Mammary epithelial cell (primary cell): ENCODE measurements at places on chromosomes 1 and 21.

- DNase-seq = no peak
Measured at GRCh38 chr1:234704106-234704887, 94.3 kb upstream of the IRF2BP2 start.

DNA sequence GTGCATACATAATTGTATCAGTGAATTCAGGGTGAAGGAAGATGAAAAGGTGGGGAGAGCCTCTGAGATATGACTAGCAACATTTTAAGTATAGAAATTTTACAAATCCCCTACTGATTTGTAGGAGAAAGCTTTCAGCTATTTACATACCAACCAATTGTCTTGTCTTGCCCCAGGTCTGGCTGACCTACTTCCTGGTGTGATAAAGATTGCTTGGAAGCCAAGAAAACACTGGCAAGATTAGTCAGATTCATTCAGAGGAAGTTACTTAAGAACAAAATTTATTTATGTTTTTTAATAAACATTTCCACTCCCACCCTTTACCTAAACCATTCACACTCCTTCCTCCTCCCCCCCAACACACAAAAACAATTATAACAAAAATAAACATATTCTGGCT is 17.5 kb downstream of the PTGS2 start:
- DNase-seq = peak; percentile 62

DNA sequence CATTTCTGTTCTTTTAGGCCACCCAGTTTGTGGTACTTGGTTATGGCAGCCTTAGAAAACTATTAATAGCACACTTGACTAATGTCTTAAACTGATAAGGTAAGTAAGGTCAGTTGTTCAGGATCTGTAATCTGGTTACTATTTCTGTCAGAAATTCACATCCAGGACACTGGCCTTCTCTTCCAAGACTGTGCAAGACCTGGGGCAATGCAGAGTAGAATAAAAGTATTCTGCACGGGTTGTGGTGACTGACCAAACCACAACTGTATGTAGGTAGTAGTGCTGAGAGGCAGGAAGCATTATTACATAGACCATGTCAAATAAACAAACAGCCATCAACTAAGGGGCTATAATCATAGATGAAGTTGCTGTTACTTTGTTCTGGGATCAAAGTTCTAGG is 46.7 kb downstream of the WARS2 start:
- peak; percentile 14 for DNase-seq

GRCh38 chr1:94940738-94941137 is 13.8 kb upstream of the CNN3 start:
- DNase-seq = peak; percentile 35

DNA sequence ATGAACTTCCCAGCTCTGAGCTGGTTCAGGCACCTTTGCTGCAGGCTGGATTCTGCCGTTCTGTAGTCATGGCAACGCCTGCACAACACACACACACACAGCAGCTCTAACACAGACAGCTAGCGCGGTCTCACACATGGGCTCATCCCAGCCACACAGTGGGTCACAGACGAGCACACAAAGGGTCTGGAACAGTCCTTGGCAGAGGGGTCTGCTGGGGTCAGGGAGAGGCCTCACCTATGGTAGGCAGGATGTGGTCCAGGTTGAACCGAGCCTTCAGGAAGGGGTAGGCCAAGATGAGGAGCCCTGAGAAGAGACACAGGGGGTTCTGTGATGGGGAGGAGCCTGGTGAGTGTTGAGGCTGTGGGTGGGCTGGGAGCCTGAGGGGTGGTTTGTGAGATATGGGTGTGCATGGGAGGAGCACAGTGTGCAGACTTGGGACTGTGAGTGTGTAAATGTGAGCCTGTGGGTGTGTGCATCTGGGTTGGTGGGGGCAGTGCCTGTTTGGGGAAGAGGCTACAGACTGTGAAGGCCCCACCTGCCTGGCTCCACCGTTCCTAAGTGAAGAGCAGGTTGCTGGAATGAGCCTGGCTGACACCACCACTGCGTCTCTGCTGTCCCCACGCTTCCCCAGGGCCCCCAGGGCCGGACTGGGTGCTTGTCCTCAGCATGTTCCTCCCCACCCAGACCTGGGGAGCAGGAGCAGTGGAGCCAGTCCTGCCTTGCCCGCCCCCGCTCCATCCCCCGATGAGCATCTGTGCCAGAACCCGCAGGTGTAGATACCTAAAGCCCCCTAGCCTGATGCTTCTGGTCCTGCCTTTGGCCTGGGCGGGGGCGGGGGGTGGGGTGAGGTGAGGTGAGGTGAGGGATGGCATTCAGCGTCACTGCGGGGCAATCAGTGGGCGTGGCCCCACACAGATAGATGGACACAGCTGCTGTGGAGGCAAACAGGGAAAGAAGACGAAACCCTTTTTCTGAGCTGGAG is 1.5 kb downstream of the KNCN start:
- DNase-seq = peak; percentile 49

DNA sequence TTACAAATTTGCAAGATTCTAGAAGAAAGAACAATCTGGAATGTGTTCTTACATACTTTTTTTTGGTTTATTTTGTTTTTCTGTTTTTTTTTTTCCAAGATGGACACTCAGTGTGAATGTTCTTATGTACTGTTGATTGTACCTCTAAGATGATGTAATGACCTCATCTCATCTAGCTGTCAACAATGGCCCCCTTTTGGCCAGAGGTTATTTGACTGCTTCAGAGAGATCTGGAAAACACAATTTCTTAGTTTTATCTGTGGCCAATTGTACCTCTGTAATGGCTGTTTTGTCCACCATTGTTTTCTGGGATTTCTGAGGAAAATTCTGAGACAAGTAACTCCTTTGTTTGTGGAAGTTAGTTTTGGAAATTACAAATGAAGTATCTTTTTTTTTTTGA is 38.9 kb downstream of the ST6GALNAC3 start:
- no peak for DNase-seq

DNA sequence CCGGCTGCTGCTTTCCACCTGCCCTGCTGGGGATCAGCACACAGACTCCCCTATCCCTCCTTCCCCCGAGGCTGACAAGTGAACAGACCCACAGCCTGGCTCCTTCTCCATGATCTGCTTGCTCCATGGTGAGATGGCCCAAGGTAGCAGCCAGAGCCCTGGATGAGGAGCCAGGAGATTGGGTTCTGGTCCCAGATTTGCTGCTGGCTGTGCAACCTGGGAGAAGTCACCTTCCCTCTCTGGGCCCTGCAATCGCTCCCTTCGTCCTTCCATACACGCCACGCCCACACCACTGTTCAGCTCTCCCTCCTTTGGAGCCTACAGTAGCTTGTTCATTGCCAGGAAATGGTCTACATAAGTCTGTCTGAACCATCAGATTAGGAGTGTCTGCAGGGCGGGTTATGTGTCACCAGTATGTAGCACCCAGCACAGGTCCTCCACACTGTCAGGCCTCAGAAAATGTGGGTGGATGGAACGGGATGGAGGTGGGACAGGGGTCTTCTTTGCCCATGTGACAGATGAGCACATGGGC is 9.2 kb upstream of the EPHA8 start:
- DNase-seq = no peak

GRCh38 chr1:227244339-227245118 is 73.8 kb downstream of the CDC42BPA start:
- DNase-seq = no peak

- no peak for DNase-seq
Measured at GRCh38 chr1:201724766-201725118, 104.2 kb upstream of the IPO9 start.

DNA sequence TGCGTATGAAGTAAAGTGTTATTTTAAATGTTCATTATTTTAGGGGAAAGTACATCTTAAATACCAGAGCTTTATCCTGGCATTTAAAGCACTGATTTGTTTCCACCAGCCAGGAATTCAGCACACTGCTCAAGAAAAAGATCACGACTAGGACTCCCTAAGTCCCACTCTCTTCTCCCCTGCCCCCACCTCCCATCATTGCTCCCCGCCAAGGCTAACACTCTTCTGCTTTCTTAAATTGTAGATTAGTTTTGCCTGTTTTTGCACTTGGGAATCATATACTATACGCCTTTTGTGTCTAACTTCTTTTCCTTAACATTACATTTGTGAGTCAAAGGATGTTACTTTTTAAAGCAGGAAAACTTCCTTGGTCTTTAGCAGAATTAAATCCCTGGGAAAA is 37.5 kb upstream of the C1orf105 start:
- DNase-seq = no peak

GRCh38 chr1:67755619-67756018 is 70.6 kb downstream of the GADD45A start:
- DNase-seq = no peak

DNA sequence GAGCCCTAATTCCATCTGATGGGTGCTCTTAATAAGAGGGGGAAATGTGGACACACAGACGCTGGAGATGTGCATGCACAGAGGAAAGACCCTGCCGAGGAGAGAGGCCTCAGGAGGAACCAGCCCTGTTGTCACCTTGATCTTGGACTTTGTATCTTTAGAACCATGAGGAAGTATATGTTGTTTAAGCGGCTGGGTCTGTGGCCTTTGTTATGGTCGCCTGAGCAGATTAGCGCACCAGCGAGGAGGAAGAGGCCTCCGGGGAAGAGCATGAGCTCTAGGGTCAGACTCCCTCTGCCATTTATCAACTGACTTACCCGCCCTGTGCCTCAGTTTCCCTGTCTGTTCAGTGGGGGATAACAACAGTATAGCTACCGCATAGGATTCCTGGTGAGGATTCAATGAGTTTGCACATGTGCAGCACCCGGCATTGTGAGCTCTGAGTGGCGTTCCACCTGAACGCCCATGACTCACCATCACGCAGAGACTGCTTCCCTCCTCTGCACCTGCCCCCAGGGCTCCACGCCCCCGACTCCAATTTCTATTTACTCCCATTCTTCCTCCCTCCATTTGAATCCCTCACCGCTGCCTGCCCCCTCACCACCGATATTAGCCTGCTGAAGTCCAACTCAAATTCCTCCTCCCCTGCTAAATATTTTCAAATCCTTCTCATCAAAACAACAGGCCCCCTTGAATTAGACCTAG is 67.2 kb downstream of the ATP5PO start:
- DNase-seq = peak; percentile 13

DNA sequence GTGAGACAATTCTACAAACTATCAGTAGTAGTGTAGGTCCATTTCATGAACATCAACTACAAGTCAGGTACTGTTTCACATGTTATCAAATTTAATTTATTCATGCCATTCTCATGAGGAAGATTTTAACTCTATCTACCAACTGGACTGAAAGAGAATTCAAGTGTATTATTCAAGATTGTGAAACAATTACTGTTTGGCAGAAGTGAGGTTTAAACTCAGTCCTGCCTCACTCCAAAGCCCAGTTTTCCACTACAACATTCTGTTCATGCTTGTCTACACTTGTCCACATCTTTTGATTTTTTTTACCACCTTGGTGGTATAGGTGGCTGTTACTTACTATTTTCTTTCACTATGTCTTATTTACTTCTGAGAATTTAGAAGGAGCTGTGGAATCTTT is 272.9 kb downstream of the TGFB2 start:
- DNase-seq = peak; percentile 32

GRCh38 chr1:55147524-55147923 is 67.6 kb downstream of the USP24 start:
- no peak for DNase-seq

DNA sequence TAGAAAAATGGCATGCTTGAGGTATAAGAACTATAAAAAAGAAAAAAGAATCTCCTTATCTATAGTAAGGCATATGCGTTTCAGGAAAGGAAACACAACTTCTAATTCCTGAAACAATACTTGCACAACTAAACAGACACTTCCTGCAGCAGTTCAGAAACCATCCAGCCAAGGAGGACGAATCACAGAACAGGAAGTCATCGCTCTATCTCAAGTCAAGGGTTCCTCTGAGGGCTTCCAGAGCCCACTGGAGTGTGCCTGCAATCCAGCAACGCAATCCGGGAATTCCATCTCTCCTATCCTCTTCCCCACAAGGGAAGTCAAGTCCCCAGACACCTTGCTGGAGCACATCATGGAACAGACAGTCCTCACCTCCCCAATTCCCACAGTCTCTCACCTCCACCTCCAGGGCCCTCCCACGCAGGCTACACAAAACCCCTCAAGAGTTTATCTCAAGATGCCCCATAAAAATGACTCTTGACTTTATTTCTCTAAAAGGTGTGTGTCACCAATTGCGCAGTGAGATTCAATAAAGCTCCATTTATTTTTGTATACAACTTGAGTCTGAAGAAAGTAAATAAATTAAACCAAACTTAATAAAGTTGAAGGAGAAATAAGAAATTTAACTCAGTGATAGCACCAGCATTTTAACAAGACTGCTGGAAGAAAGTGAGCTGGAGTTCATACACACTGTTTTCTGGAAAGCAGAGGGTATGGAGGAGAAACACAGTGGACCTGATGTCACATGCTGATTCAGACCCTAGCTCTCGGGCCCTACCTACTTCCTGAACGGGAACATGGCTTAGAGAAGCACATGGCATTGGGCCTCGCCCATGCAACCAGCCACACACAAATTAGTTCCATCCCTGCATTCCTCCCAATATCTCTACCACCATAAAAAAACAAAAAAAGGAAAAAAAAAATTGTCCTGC is 39.9 kb downstream of the SIPA1L2 start:
- no peak for DNase-seq

DNA sequence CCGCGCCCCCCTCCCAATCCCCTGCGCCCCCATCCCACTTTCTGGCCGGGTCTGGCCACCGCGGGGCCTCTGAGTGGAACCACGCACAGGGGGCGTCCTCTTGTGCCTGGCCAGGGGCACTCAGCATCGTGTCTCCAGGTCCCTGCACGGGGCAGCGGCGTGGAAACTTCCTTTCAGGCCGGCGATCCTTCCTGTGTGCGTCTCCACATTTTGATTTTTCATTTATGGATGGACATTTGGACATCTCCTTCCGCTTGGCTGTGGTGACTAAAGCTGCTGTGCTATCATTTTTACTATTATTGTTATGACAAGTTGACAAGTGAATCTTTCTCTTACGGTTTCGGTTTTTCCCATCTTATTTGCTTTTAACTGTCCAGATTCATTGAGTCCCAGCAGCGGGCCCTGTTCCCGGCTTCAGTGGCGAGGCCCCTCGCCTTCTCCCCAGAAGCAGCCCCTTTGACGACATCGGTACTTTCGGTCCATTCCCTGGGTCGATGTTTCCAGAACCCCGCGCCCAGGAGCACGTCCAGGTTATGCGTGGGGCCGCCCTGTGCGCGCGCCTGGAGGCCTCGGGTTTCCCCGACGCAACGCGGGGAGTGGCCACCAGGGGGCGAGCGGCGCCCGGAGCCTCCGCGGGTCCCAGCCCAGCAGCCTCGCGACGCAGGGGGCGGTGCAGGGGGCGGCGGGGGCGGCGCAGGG is 12.4 kb upstream of the SLC19A1 start:
- peak; percentile 48 for DNase-seq

DNA sequence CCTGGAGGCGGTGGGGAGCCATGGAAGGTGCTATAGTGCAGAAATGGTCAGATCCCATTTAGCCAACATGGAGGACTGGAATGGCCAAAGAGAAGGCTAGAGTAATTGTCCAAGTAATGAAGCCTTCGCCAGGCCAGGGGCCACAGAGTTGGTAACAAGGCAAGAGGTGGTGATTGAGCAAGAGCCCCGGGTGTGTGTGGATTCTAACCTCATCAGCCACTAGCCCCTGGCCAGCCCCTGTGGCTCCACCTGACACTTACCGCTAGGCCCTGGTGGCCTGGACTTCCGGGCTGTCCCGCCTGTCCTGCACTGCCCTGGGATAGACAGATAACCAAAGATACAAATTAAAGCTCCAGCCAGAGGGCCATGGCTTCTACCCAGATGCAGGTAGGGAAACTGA is 9.9 kb downstream of the COL9A2 start:
- no peak for DNase-seq
